ENCODE measurements at places on chromosomes 3 and 15.

GRCh38 chr3:179695672-179696313 is 43.0 kb downstream of the USP13 start:
- DNase-seq: no peak

- DNase-seq: no peak
Observed at GRCh38 chr15:67127965-67128364, 62.6 kb downstream of the SMAD3 start.

GRCh38 chr3:74630602-74631001 is 16.1 kb upstream of the CNTN3 start:
- DNase-seq: no peak

DNA sequence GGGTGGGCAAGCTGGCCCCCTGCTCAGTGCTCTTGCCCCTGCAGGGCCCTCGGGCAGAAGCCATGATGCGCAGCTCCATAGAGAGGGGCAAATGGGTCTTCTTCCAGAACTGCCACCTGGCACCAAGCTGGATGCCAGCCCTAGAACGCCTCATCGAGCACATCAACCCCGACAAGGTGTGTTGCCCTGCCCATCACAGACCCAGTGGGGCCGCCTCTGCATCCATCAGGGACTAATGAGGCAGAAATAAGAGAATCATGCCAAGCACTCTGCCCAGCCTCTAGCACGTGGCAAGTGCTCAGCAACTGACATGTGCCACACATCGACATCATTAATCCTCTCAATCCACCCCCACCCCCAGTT is 49.4 kb downstream of the SEMA3G start:
- no peak for DNase-seq

- DNase-seq: no peak
Observed at GRCh38 chr3:132006605-132007204, 28.1 kb downstream of the CPNE4 start.

GRCh38 chr3:121957674-121958415 is 63.6 kb downstream of the SLC15A2 start:
- no peak for DNase-seq

DNA sequence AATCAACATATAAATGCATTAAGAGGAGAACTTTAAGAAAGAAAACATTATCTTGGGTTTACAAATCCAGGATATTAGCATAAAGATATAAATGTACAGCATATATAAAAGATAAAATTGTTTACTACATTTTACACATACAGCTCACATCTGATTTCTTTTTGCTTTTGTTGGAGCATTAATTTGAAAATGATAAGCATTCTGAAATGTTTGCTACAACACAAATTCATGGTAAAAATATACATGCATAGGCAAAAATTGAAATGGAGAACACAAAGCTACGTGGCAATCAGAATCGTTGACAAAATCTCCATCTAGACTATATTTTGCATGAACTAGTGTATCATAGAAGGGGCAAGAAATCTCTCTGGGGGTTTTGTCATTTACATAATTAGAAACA is 159.1 kb downstream of the TIGIT start:
- DNase-seq: no peak

DNA sequence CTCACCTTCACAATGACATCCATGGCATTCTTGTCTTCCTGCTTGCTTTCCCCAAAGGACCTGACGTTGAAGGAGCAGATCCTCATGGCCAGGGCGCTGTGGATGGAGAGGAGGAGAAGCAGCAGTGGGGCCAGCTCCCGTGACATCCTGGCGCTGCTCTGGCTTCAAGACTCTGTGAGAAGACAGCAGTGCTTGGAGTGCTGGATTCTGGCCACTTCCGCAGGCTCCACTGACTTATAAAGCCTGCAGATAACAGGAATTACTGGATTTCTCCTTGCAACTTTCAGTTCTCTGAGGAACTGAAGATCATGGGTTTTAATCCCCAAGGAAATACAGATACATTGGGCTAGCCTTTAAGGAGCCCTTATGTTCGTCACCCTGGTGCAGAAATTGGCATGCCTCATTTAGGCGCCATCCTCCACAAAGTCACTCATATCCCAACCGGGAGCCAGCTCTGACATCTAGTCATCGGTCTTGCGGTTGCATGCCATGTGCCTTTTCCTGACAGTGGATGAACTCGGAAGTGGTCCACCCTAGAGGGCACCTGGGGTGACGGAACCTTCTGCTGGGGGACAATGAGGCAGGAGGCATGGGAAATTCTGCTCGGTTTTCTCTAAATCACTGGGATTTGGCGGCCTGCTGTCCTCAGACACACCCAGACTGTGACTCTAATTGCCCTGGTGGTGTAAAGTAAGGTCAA is at the start of gene DNASE1L3:
DNASE1L3 (minus strand) TSS at position 212 of the 700 bp plus-strand sequence; CDS start at position 146, 66 bp downstream.
- DNase-seq: no peak

GRCh38 chr15:100729461-100729860 is 127.1 kb downstream of the ASB7 start:
- DNase-seq: no peak

GRCh38 chr15:41424809-41425208 is 7.9 kb downstream of the RTF1 start:
- DNase-seq: no peak

- DNase-seq: peak; percentile 45
Observed at GRCh38 chr3:152444029-152444641, 175.4 kb downstream of the MBNL1 start.

- DNase-seq: no peak
Observed at GRCh38 chr3:51984269-51984647, 923 bp downstream of the ACY1 start.

DNA sequence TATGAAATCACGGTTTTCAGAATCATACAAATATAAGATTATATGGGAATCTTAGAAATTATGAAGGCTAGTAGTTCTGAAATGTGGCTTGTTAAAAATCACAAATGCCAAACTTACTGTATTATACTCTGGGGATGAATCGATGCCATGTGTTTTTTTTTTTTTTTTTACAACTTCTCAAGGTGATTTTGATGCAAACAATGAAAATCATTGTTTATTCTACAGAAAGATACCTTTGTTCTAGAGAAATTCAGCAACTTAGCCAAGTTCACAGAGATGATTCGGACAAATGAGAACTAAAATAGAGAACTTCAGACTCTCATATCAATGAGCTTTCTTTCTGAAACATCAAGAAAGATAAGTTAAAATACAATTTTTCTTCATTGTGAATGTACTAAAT is 92.0 kb downstream of the ZPLD1 start:
- no peak for DNase-seq

GRCh38 chr3:87595798-87596197 is 319.4 kb upstream of the POU1F1 start:
- DNase-seq: no peak

DNA sequence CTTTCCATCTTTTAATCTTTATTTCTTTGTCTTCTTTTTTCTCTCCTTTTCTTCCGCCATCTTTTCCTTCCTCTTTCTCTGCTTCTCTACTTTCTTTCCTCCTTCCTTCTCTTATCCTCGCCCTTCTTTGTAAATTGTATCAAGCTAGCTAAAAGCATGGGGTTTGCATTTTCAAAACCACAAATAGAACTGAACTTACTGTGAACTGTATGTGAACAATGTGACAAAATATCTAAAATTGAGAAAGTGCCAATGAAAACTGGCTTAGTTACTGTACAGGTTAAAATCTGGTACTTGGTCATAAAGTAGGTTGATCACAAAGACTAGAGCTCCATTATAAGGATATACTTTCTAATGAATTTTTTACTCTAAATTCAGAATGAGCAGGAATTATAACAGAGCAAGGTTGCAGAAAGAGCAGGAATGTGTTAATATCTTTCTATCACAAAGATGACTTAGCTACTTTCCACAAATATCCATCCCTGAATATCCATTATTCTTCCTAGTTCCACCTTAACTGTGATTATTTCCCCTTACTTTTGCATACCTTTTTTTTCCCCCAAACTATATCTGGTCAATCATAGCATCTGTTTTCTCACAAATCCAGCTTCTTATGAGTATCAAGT is 122.4 kb downstream of the LSAMP start:
- no peak for DNase-seq

- no peak for DNase-seq
Observed at GRCh38 chr15:93983526-93983925, 247.8 kb upstream of the MCTP2 start.

DNA sequence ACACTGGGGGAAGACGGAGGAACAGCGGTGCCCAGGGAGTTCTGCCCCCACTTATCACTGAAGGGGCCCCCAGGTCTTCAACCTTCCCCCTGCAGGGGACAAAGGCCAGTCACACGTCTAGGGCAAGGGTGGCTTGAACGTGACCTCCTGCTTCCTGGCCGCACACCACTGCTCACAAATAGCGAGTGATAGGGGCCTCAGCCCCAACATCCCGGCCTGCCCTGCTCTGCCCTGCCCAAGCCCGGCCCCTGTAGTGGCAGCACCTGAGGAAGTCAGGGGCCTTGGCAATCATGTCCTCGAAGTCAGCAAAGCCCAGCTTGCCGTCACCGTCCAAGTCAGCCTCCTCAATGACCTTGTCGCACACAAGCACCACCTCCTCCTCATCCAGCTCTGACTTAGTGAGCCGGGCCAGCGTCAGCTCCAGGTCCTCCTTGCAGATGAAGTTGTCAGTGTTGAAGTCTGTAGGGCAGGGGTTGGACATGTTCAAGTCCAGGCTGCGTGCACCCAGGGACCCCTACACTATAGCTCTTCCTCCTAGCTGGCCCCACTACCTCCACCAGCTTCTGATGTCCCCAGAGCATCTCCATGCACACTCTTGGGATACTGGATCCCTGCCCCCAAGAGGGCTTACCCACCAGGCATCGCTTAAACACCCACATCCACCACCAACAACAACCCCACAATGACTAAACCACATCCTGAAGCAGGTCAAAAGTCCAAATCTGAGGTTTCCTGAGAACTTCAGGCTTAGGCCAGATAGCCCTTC is 13.3 kb downstream of the SH2D7 start:
- DNase-seq: no peak

GRCh38 chr3:115518100-115518852 is 105.0 kb upstream of the GAP43 start:
- no peak for DNase-seq

- DNase-seq: no peak
Observed at GRCh38 chr15:35496585-35496984, 49.4 kb downstream of the DPH6 start.

GRCh38 chr15:60047701-60048100 is 43.6 kb downstream of the FOXB1 start:
- DNase-seq: no peak

DNA sequence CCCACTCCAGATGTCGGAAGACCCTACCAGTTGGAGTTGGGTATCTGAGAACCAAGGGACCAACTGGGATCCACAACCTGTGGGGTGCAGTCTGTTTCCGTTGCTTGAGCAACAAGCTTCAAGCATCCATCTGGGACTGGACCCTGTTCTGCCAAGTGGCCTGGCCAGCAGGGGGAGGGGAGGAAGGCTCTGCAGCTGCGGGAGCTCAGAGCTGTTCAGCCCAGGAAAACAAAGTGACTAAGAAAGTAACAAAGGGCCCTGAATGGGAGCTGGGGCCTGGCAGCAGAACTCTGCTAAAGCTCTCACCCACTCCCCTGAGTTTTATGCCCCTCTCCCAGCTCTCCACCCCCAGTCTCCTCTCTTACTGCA is 2.7 kb downstream of the TYRO3 start:
- DNase-seq: no peak

- no peak for DNase-seq
Observed at GRCh38 chr15:83458381-83458780, 11.2 kb downstream of the SH3GL3 start.

GRCh38 chr15:61122647-61123375 is 106.3 kb downstream of the RORA start:
- no peak for DNase-seq

- DNase-seq: peak; percentile 41
Observed at GRCh38 chr3:124928333-124929202, 6.0 kb downstream of the MUC13 start.

GRCh38 chr3:25021816-25022215 is 406.2 kb upstream of the RARB start:
- no peak for DNase-seq

- no peak for DNase-seq
Observed at GRCh38 chr3:79184251-79184650, 583.5 kb downstream of the ROBO1 start.

DNA sequence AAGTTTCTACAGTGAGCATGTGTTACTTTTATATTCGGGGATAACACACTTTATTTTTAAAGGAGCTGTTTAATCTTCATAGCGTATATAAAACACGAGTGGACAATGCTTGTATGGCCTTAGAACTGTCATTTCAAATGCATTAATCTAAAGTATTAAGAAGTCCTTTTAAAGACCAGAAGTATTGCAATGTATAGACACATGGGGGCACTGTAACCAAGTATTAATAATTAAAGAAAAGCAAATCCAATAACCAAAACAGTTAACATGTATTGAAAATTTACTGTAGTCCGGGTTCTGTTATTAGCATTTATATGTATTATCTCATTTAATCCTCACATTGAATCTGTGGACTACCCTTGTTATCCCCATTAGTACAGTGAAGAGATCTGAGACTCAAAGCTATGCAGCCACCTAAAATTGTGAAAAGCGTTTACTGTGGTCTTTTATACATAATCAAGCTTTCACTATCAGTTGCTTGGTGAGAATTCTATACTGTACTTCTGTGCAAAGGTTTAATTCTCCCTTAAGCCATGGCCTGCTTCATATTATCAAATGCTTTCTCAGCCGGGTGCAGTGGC is 10.1 kb downstream of the ARL14 start:
- DNase-seq: no peak

GRCh38 chr15:84934942-84935729 is 46.5 kb upstream of the PDE8A start:
- DNase-seq: no peak

DNA sequence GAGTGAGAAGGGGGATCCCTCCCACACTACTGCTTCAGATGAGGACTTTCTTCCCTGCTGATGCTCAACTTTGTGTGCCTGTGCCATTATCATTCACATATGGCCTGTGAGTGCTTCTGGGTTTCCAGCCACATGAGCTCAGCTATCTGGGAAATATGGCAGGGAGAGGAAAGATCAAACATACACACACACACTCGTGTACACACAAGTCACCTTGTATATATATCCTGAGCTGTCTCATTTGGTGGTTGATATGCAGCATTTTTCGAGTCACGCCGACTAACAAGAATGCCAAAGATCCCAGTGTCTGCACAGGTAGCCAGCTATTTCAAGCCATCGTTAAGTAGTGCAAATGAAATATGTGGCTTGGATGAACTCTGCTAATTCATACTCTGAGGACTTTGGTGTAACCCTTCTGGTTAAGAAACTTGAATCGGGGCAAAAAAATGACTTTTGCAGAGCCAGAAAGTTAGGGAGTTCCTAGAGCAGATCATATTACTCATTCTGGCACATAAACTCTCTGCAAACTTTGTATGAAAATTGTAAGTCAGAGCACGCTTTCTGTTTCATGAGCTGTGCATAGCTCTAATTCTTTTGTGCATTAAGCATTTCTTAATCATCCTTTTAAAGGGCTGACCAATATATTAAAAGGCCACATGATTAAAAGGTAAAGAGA is 24.9 kb upstream of the WNT5A start:
- DNase-seq: no peak

DNA sequence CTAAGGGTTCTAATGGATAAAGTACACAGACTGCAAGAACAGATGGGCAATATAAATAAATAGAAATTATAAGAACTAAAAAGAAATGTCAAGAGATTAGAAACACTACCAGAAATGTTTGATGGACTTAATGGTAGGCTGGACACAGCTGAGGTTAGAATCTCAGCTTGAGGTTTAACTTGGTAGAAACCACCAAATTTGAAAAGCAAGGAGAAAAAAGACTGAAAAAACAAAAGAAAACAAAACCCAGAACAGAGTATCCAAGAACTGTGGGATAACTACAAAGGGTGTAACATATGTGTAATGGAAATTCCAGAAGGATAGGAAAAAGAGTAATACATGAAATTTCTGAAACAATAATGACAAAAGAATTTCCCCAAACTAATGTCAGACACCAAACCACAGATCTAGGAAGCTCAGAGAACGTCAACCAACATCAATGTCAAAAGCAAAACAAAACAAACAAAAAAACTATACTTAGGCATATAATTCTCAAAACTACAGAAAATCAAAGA is 35.0 kb downstream of the RFX7 start:
- DNase-seq: no peak

Data from NCI-H2081 treated with DMSO at 0.1 percent for 48 hours (cell line).